ENCODE measurements at places on chromosomes 11 and 22.

- DNase-seq, result peak; percentile 16
Measured at GRCh38 chr11:117230286-117230961, 1.4 kb downstream of the PCSK7 start.

DNA sequence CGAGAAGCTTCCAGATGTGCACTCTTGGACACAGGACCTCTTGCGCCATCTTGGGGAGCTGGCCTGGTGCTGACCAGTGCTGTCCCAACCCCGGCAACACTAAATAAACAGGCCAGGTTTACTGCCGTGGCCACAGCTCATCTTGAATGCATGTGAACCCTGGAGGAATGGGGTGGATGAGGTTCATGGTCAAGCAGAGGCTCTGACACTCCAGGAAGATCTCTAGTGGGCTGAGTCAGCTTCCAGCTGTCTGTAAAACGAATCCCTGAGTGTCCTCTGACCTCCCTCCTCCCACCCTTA lies 51.8 kb downstream of the ALX4 start:
- DNase-seq, result no peak

DNA sequence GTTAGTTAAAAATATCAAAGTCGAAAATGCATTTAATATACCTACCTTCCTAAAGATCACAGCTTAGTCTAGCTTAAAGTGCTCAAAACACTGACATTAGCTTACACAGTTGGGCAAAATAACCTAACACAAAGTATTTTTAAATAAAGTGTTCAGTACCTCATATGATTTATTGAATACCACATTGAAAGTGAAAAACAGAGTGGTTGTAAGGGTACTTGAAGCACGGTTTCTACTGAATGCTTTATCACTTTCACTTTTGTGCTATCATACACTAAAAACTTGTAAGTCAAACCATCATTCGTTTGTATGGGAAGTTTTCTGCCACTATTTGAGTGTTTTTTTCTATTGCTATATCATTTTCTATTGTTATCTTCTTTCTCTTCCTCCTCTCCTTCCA lies 36.6 kb downstream of the ZBTB44 start:
- DNase-seq, result no peak

DNA sequence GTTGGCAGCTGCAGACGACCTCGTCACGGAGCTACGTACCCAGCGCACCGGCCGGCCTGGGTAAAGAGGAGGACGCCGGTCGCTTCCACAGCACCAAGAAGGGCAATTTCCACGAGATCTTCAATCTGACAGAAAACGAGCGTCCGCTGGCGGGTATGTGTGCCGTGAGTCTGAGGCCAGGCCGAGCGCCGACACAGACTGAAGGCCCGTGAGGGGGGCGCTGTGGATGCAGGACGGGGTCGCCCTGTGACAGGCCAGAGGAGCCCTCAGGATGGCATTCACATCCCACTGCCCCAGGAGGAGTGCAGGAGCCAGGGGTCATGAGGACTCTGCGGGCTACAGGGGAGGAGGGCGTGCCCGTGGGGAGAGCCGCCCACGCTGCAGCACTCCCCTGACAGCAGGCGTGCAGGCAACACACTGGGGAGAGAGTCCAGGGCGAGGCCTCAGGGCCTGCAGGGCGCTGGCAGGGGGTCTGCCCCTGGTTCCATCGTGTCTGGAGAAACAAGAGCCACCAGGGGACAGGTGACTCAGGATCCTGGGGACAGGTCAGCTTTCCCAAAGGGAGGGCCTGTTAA lies 53.6 kb downstream of the GRAMD4 start:
- DNase-seq, result no peak

DNA sequence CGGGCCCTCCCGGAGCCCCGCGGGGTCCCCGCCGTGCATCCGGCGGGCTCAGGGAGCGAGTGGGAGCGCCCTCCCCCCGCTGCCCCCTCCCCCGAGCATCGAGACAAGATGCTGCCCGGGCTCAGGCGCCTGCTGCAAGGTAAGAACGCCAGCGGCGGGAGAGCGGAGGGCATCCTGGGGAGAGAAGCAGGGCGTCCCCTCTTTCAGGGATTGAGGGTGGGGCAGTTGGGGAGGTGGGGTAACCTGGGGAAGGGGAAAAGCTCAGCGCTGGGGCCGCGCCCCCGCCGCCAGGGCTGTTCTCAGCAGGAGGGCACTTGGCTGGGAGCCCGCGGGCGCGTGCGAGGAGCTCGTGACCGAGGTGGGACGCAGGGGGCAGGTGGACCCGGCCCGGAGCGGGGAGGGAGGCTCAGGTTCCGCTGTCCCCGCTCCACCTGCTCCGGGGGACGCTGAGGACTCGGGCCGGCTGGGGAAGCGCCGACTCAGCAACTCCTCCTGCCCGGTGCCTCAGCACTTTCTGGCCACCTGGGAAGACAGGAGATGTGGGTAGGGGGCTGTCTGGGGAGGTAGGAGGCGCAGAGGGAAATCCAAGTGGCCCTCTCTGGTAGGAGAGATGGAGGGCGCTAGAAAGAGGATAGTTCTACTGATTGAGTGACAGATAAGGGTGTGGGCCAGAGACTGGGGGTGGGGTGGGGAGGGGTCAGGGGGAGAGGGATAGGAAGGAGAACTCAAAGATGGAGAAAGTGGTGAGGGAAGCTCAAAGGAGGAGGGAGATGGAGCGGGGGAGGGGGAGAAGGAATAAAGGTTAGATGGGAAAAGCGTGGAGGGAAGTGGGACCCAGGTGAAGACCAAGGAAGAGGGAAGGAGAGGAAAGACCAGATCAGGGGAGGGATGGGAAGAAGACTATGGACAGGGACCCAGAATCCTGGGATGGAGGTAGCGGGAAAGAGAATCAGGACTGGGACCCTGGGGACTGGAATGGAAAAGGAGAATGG lies 726 bp downstream of the RTN4RL2 start:
- DNase-seq, result no peak

DNA sequence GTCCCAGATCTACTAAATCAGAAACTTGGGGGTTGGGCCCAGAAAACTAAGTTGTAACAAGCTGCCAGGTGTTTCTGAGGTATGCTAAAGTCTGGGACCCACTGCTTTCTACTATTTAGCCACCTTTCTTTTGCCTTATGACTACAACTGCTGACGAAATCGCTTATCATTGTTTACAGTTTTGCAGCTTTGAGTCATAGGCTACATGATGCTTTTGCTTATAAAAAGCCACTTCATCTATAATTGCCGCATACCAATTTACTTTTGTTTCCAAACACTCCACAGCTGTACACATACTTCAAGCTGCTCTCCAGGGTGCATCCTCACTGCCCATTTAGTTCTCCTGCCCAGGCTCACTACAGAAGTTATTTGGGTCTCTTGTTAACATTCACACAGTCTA lies 144.7 kb downstream of the ENTHD1 start:
- no peak for DNase-seq

GRCh38 chr11:66715346-66716085 lies 13.5 kb downstream of the SPTBN2 start:
- no peak for DNase-seq

GRCh38 chr11:46504817-46505613 lies 88.8 kb downstream of the AMBRA1 start:
- no peak for DNase-seq
